ENCODE measurements at places on chromosomes 11 and 22.

DNA sequence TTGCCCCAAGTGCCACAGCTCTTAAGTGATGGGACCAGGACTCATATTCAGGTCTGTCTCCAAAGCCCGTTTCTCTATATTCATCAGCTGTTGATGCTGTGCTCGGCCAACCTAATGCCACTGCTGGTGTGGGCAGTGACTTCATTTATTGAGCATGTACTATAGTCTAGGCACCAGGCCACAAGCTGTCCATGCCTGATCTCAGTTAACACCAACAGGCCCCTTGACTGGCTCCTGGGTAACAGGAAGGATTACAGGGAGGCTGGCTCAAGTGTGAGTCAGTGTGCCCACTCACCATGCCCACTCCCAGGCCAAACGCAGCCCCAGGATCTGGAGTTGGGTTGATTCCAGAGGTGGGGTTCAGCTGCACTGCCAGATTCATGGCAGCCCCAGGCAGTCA, 8.6 kb upstream of the CRYBB2 start:
- no peak for DNase-seq

DNA sequence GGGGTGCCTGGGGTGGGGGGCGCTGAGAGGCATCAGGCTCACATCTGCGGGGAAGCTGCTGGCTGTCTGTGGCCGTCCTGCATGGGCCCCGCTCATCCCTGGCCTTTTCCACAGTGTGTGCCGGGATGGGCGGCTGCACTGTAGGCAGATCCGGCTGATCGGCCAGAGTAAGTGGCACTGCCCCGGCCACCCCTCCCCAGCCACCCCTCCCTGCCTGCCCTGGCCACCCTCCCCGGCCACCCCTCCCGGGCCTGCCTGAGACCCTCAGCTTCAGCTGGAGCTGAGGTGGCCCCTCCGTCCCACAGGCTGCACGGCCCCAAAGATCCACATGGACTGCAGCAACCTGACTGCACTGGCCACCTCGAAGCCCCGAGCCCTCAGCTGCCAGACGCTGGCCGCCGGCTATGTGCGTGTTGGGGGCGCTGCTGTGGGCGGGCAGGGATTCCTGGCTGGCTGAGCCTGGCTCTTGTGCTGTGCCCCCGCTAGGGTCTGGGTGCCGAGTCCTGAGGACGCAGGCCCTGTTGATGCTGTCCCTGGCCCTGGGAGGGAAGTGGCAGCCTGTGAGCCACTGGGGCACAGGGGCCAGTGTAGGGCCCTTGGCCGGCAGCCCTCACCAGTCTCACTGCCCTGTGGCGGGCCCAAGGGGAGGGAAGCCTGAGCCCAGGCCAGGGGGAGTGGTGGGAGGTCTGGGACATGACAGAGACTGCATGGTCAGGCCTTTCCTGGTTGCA, 10.9 kb downstream of the MUC2 start:
- no peak for DNase-seq

GRCh38 chr22:26998129-26998528, 340.7 kb downstream of the MIAT start:
- DNase-seq: no peak

GRCh38 chr11:17273668-17274282, 2.8 kb upstream of the NUCB2 start:
- no peak for DNase-seq

GRCh38 chr11:66275396-66275795, 2.6 kb upstream of the CNIH2 start:
- DNase-seq: no peak

- no peak for DNase-seq
Measured at GRCh38 chr11:133619973-133620372, 87.7 kb upstream of the OPCML start.

DNA sequence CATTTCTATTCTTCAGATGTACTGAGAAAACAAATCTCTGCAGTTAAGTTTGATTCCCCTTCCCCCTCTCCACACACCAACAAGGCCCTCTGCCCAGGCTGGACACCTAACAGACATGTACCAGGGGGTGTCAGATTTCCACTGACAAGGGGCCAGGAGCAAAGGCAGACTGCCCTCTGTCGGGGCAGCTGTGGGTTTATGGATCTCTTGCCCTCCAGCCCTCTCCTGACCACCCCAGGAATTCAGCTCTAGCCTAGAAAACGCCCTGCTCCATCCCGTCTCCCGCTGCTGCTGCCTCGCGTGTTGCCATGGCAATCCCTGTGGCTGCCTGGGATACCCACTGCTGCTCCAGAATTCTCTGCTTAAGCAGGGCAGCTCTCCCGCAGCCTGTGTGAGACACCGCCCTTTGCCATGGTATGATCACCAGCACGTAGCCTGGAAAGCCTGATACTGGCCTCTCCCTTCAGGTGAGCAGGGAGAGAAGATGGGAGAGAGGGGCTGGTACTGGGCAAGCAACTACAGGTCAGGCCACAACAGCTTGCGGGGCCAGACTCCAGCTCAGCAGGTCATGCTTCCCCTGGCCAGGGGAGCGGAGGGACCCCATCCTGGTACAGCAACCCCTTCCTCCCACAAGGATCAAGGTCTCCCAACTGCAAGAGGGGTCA, 41.6 kb downstream of the BUD13 start:
- no peak for DNase-seq

- no peak for DNase-seq
Measured at GRCh38 chr11:95045812-95046211, 3.4 kb upstream of the KDM4F start.

All from CD8-positive, alpha-beta memory T cell (primary cell).